ENCODE measurements at places on chromosomes 16 and 17. TPM values are rescaled to one million over a fixed set of nuclear protein-coding genes. Genes with fewer than 3 reads are reported as not detected.
A peak's percentile ranks its signal among the peaks of the same experiment; 100 is the strongest.

GPR179 gene
- total RNA-seq, result not detected

DNAH17 gene
- 0.21 TPM for total RNA-seq

BAHCC1 gene
- 49.3 TPM for total RNA-seq

ESRP2 gene
- total RNA-seq, result 0.36 TPM

GRIN2A gene
- total RNA-seq, result 3.3 TPM

MYO1C gene
- total RNA-seq, result 273 TPM

MXRA7 gene
- total RNA-seq, result 262 TPM

HID1 gene
- total RNA-seq, result 10.7 TPM

ITPRIPL2 gene
- 71.5 TPM for total RNA-seq

DNA sequence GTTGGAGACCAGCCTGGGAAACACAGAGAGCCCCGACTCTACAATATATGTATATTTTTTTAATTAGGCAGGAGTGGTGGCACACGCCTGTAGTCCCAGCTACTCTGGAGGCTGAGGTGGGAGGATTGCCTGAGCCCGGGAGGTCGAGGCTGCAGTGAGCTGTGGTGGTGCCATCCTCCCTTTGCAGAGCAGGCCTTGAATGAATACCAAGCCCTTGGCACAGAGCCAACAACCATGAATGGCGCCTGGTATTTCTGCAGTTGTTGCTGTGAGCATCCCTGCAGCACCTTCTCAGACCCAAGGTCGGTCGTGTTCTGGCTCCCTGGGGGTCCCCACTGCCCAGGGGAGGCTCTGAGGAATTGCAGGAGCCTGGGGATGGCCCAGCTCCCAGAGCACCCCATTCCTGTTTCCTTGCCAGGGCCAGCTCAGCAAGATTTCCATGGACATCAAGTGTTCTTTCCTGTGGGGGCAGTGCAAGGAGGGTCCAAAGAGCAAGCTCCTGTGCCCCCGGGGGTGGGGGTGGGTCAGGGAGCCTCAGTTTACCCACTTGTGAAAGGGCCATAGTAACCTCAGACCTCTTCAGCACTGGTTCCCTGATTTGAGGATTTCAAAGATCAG lies 25.6 kb upstream of the RMI2 start:
- no peak for DNase-seq

GRCh38 chr16:68450741-68451255 lies 2.5 kb upstream of the SMPD3 start:
- DNase-seq, result no peak

DNA sequence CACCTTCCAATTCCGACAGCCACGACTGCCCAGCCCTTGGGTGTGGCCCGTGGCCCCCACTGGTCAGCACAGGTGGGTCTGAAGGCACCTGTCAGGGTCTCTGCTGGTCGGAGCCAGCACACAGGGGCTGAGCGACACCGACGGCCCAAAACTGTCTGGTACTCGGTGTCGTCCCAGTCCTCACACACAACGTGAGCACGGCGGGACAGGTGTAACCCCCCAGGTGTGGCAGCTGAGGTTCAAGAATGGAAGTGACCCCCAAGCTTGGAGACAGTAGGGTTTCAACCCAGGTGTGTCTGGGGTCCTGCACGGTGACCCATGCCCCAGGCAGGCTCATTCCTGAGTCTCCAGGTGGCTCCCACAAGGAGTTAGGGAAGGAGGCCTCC lies 1.0 kb downstream of the GALNS start:
- DNase-seq, result no peak

GRCh38 chr17:40724656-40725055 lies 21.1 kb upstream of the KRT24 start:
- DNase-seq, result no peak

DNA sequence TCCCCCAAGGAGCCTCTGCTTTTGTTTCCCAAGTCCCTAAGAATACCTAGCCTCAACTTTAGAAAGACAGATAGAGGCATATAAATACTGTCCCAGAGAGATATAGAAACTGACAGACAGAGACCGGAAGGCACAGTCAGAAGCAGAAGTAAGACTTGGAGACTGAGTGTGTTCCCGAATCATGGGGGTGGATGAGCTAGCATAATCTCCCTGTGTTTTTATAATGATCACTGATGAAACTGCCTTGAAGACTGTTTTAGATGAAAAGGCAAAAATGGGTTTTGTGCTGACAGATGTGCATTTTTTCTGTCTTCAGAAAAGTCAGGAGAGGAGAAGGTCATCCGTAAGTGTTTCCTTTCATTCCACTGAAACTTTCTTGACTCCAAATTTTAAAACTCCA lies 8.3 kb upstream of the PSMD3 start:
- no peak for DNase-seq

DNA sequence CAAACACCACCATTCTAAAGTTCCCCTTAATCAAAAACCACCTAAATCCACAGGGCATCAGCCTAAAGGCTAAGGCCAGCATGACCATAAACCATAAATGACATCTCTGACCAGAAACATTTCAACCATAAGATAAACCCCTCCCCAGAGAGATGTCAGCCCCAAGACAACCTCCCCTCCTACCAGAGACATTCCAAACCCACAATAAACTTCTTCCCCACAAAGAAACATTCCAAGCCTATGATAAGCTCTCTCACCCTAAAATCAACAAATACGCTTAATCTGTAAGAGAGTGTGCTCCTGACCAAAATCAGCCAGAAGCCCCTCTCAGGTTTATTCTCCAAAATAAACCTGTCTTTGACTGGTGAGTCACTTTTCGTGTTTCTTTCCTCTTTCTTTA lies 54.8 kb downstream of the SLFN5 start:
- no peak for DNase-seq

GRCh38 chr16:88509749-88510069 lies 56.6 kb downstream of the ZFPM1 start:
- DNase-seq, result no peak

- DNase-seq, result no peak
These were observed 38.2 kb downstream of the MAF start for GRCh38 chr16:79562166-79562823.

- no peak for DNase-seq
These were observed 144.1 kb downstream of the RBFOX3 start for GRCh38 chr17:79466562-79467350.

DNA sequence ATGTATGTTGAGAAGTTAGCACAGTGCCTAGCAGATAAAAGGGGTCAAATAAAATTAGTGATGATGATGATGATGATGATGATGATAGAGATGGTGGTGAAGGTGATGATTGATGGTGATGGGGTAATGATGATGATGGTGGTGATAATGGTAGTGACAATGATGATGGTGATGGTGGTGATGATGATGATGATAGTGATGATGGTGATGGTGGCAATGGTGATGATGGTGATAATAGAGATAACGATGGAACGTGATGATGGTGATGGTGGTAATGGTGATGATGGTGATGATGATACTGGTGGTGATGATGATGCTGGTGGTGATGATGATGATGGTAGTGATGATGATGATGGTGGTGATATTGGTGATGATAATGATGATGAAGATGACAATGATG lies 223.7 kb downstream of the FOXL1 start:
- no peak for DNase-seq

- DNase-seq, result no peak
These were observed 1.1 kb upstream of the GIT1 start for GRCh38 chr17:29590411-29591145.

GRCh38 chr17:27380551-27380950 lies 75.7 kb upstream of the KSR1 start:
- no peak for DNase-seq

GRCh38 chr17:73867056-73867455 lies 222.8 kb upstream of the SDK2 start:
- DNase-seq, result no peak

GRCh38 chr16:87086156-87086555 lies 231.0 kb downstream of the C16orf95 start:
- no peak for DNase-seq

DNA sequence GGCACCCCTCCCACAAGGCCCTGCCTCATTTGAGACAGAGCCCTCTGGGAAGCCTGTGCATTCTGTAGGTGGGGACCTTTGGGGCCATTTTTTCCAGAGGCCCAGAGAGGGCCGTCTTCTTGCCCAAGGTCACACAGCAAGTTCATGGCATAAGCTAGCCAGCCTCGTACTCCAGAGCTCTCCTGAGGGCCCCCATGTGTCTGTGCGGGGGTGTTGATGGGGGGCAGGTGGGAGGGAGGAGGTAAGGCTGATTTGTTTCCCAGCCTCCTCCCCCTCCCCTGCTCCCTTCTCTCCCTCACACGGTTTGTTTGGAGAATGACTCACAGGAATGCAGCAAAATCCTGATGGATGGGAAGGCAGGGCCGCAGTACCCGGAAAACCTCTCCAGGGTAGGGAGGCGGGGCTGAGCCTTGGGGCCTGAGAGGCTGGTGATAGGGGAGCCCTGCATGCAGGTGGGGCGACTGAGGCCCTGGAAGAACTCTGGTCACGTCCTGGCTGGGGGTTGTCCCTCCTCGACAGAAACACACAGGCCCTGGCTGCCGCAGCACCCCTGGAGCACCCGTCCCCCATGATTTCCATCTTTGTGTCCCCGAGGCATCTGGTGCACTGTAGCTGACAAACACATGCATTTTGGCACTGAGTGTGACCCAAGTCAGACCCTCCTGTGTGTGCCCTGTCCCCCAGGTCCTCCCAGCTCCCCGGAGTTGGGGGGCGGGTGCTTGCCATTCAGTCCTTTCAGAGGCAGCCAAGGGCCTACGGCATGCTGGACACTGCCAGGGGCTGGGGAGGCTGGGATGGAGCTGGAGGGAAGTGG lies 29.7 kb downstream of the RAI1 start:
- peak; percentile 87 for DNase-seq

- no peak for DNase-seq
These were observed 28.7 kb upstream of the MILR1 start for GRCh38 chr17:64420143-64420670.

- DNase-seq, result no peak
These were observed 16.6 kb downstream of the CACNA1H start for GRCh38 chr16:1169285-1170075.

DNA sequence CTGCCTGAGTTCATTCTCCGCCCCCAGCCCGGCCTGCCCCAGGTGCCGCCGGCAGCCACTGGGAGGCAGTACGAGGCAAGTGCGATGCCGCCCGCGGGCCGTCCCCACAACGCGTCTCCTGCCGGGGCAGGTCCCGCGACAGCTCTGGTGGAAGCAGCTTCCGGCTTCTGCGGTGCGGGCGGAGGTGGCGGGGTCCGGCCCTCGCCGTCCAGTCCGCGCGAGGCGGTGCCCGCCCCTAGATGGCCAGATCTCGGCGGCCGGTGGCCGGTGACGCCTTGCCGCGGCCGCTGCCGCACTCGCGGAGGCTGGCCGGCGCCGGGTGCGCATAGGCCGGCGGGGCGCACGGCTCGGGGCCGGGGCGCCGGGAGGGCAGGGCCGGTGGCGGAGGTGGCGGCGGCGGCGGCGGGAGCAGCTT lies 1.8 kb downstream of the GJD3 start:
- DNase-seq, result peak; percentile 78

- DNase-seq, result no peak
These were observed 583.6 kb upstream of the CDH5 start for GRCh38 chr16:65782611-65783600.

DNA sequence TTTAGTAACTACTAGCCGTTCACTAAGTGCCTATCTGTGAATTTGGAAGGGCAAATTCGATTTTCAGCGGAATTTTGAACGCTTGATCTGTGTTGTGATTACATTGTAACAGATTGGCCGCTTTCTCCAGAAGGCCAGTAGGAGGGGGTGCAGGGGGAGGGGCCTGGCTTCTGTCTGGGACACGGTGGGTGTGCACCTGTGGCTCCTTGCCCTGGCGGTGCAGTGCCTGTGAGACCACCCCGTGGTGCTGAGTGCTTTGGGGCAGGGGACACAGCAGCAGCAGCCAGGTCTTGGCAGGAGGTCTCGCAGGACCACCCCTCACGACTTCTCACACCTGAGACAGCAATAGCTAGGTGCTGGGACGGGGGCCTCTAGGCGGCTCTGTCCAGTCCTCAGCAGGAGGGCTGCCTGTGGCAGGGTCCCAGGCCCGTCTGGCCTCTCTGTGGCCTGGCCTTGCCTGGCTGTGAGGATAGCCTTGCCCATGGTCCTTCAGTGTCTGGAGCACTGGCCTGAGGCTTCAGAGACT lies 1.8 kb downstream of the UBE2I start:
- DNase-seq, result no peak

GRCh38 chr17:74427048-74427762 lies 4.7 kb upstream of the GPRC5C start:
- no peak for DNase-seq

GRCh38 chr17:42413464-42414040 lies 9.5 kb downstream of the CAVIN1 start:
- DNase-seq, result peak; percentile 21

DNA sequence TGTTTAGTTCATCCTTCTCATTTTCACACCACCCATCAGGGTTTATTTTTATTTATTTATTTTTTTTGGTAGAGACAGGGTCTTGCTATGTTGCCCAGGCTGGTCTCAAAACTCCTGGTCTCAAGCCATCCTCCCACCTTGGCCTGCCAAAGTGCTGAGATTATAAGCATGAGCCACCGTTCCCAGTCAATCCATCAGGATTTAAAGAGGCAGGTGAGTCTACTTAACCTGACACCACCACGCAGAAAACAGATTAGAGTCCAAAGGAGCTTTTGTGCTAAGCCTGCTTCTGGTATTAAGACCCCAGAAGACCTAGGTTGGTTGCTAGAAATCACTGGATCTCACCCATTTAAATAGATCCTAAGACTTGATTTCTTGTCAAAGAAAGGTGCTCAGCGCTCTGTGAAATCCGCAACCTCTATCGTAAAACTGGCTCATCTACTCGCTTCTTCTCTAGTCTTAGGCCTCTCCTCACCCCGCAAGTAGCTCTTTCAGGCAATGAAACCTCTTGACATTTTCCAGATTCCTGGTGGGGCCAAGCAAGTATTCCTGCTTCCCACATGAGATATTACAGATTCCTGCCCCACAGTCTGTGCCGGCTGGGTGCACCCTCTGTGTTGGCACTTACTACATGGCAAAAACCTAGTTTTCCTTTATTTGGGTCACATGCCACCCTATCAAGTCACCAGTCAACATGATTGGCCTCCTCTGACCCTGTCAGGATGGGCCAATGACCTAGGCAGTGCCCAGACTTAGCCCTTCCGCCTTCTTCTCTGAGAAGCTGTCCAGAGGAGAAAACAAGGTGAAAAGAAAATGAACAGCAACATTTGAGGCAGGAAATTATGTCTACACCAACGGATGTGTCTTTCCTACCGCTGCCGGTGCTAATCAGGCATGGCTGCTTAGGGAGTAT lies 9.0 kb downstream of the PITPNA start:
- no peak for DNase-seq

- DNase-seq, result no peak
These were observed 67.0 kb downstream of the MPRIP start for GRCh38 chr17:17109256-17109655.

GRCh38 chr16:27452569-27453493 lies 50.9 kb downstream of the IL21R start:
- DNase-seq, result no peak

GRCh38 chr16:13332713-13333255 lies 431.4 kb downstream of the SHISA9 start:
- DNase-seq, result no peak
